SHP77 treated with DMSO at 0.1 percent for 48 hours (cell line): ENCODE measurements at places on chromosomes 1 and 21.
A peak's percentile ranks its signal among the peaks of the same experiment; 100 is the strongest.

- no peak for DNase-seq
Measured at GRCh38 chr1:200038981-200039848, 11.7 kb downstream of the NR5A2 start.

GRCh38 chr1:150146849-150147542 lies 2.7 kb upstream of the PLEKHO1 start:
- DNase-seq: no peak

DNA sequence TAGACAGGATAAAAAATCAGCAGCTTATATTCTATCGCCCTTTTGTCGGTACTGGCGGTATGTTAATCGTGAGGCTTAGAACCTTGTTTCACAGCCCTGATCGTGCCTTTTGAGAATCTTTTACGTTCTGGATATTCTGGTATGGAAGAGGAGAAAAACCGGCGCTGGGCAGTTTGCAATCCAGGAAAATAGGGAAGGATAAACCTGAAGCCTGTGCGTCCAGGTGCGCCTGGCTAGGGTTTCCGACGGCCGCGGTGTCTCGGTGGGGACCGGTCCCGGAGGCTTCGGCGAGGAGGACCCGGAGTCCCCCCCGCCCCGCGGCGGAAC lies 258 bp upstream of the SYPL2 start:
- no peak for DNase-seq

- no peak for DNase-seq
Measured at GRCh38 chr21:29193072-29193471, 62.6 kb downstream of the MAP3K7CL start.

- DNase-seq: no peak
Measured at GRCh38 chr1:116278541-116278866, 94.5 kb upstream of the ATP1A1 start.

DNA sequence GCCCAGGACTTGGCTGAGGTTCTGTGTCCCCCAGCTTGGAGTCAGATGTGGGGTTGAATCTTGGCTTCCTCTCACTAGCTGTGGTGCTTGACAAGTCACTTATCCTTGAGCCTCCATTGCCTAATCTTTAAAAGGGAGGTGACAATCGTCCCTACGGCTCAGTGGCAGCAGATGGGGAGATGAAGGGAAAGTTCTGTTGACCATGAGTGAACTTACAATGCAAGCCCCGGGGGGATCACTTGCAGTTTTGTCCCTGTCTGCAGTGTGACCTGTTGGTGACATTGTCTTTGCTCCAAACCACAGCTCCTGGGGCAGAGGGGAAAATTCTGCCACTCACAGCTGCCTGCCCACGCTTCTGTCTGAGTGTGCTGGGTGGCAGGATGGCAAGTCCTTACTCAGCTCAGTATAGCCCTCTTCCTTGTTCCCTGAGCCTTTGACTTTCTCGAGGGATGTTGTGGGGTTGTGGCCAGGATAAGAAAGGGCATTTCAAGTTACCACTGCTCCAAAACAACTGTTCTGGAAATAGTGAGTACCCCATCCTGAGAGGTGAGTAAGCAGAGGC lies 1.7 kb downstream of the PCSK9 start:
- DNase-seq: no peak

DNA sequence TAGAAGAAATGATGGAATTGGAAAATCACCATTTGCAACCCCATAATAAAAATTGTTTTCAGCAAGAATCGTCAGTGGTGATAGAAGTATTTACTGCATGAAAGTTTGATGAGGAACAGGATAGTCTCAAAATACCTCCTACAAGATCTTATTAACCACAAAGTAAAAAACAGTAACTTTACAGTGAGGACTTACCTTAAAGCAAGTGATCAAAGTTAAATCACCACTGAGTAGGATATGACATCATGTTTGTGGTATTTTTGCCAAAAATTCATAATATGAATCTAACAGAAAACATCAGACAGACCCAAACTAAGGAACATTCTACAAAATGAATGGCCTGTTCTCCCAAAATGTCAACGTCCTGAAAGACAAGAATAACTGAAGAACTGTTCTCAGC lies 19.9 kb downstream of the ALDH9A1 start:
- no peak for DNase-seq

DNA sequence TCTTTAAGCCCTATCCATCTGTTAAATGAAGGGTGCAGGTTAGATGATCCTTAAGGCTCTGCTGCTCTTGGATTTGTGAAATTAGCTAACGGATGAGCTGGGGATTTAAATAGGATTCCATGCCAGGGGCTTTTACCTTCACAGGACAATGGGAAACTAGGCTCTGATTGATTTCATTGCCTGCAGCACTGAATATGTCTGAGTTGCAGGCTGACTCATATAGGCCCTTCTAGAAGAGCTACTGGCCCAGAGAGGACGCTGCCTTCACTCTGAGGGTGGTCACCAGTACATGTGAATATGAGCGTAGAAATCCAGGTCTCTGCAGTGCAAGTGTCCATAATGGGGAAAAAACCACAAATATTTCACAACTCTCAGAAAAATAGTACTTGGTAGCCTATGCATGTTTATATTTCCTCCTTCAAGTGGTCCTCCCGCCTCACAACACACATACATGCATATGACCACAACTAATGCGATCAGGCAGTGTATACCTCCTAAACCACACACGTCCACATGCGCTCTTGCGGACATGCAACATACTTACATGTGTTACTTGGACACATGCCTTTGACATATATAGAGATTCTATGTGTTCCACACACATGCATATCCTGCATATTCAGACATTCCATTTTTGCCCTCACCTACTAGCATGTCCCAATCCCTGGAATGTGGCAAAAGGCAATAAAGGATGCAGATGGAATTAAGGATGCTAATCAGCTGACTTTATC lies 233.8 kb upstream of the JUN start:
- no peak for DNase-seq

DNA sequence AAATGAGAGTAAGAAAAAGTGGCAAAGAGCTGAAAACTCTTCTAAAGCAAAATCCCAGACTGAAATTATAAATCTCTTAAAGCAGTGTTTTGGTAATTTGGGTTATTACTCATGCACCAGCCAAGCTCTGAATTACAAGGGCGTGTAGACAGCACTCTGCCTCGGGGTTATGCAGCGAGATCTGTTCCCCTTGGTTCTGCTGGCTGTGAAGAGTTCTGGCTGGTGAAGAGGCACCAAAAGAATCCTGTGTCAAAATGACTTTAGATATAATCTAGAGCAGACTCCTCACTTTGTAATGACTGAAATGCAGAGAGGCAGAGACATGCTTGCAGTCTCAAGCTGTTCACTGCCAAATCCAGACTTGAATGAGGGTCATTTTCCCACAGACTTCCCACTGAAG lies 461.8 kb upstream of the CXADR start:
- no peak for DNase-seq

GRCh38 chr1:117174851-117175250 lies 35.9 kb downstream of the VTCN1 start:
- DNase-seq: no peak

GRCh38 chr1:46464013-46464548 lies 25.6 kb upstream of the DMBX1 start:
- DNase-seq: no peak

GRCh38 chr1:19139711-19140110 lies 70.4 kb downstream of the UBR4 start:
- DNase-seq: no peak

DNA sequence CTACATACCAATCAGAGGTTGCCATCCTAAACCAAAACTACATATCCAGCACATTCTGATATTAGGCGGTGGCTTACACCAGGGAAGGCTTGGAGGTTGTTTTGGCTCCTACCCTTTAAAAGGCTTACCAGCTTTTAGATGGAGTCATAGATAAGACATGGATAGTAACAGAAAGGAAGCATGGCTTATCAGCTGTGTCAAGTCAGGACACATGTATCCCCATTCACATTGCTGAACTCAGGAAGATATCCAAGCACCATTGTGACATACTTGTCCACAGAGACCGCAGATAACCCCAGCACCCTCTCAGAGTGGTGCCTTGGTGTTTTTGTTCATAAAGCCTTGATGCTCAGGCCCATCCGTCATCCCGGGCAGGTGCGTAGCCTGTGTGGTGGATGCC lies 39.7 kb downstream of the ADARB1 start:
- no peak for DNase-seq

- DNase-seq: no peak
Measured at GRCh38 chr21:38495696-38496095, 2.6 kb downstream of the ERG start.

DNA sequence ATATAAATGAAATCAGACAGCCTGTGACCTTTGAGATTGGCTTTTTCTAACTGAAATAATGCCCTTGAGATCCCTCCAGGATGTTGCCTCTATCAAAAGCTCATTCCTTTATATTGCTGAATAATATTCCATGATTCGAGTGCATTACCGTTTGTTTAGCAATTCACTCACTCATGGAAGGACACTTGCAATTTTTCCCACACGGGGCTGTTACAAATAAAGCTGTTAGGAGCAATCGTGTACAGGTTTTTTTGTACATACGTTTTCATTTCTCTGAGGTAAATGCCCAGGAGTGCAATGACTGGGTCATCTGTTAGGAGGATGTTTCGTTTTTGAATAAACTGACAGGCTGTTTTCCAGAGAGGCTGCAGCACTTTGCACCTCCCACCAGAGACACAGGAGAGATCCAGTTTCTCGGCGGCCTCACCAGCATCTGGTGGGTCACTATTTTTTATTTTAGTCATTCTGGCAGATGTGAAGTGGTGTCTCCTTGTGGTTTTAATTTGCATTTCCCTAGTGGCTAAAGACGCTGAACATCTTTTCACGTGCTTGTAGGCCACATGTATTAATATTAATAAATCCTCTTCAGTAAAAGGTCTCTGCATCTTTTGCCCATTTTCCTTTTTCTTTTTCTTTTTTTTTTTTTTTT lies 11.0 kb downstream of the PRDM15 start:
- DNase-seq: no peak

DNA sequence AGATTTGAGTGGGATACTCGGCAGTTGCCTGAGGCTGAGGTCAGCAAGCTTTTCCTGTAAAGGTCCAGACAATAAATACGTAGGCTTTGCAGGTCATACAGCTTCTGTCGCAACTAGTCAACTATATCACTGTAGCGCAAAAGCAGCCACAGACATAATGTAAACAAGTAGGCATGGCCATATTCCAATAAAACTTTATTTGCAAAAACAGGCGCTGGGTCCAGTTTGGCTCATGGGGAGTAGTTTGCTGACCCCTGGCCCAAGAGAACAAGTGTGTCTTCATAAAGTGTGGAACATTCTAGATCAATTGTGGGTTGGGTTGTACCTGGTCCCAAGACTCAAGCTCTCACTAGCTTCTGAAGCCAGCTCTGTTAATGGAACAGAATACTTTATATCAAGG lies 78.8 kb downstream of the MIS18A start:
- DNase-seq: no peak

GRCh38 chr21:35484851-35485250 lies 435.7 kb upstream of the RUNX1 start:
- no peak for DNase-seq

DNA sequence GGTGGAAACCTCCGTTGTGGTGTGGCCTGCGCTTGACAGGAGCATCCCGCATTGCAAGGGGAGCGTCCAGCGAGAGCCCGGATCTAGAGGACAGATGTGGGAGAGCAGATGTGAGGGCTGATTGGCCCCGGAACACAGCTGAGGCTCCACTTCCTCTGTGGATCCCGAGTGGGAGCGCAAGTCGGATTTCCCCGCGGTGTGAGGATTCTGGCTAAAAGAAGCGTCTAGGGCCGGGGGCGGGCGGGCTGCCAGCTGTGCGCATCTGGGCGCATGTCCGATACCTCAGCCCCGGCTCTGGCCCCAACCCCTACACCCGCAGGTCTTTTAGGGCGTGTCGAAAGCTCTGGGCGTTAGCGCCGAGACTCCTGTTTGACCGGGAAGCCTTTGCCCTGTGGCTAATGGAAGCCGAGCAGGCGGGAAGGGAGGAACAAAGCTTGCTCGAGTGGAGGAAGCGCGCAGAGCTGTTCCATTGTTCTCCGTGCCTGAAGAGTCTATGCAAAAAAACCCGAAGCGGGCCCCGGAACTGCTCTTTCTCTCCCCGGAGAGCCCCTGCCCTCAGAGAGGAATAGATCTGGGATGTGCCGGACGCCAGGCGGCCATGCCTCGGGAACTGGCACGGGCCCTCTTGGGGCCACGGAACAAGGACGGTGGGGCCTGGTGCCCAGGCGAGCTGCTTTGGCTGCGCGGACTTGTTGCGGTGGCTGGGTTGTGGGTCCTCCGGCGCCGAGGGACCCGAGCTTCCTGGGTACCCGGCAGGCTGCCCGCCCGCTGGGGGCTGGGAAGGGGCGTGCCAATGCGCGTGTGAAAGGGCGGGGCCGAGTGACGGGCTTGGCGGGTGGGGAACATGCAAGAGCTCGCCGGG lies 111.1 kb downstream of the NAV1 start:
- peak; percentile 35 for DNase-seq

- peak; percentile 26 for DNase-seq
Measured at GRCh38 chr1:246724731-246725095, 504 bp downstream of the SCCPDH start.

DNA sequence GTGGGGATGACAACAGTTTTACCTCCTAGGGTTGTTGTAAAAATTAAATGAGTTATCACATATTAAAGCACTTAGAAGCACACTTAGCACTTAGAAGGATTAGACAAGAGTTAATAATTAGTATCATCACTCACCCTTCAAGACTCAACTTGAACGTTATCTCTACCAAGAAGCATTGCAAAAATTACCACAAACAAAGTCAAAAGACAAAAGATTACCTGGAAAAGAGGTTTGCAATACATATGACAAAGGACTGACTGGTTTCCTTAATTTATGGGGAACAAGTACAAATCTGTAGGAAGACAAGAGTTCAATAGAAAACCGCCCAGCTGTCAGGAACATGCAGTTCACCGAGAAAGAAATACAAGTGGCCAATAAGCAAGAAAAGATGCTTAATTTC lies 93.3 kb upstream of the ATP1A1 start:
- no peak for DNase-seq

DNA sequence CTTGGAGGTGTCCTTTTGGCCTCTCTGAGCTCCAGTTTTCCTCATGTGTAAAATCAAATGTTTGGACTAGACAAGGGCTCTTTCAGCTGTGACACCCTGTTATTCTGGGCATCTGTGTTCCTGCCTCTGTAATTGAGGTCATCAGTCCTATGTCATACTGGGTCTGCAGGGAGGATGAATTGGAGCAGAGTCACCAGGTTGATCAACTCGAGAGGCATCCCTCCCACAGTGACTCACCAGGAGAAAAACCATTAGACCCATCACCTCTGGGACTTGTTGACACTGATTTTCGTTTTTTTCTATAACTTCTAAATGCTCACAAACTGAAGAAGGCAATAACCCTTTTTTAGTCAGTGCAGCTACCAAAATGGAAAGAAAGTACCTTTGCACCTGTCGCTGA lies 82.2 kb downstream of the ST6GALNAC5 start:
- DNase-seq: no peak

- DNase-seq: no peak
Measured at GRCh38 chr1:156698995-156699394, 6.4 kb downstream of the CRABP2 start.

DNA sequence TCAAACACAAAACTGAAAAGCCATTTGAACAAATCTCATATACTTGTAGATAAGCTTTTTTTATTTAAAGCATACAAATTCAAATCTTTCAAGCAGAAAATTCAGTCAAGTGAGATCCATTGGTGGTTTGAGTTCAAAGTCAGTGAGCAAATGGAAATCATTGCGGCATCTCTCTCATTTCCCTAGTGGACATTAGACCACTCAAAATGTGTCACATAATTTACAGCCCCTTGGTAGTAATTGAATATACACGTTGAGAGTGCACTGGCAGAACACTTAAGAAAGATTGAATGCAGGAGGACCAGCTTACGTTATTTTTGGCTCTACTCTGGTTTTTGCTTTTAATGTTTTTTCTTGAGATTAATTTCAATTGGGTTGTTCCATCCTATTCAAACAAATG lies 633.7 kb downstream of the USP25 start:
- no peak for DNase-seq

- DNase-seq: no peak
Measured at GRCh38 chr1:8643542-8644536, 173.6 kb downstream of the RERE start.

- DNase-seq: no peak
Measured at GRCh38 chr1:95183952-95184351, 50.1 kb upstream of the RWDD3 start.
